ENCODE measurements at places on chromosomes 2 and 18.

GRCh38 chr2:65390134-65390533 is 42.3 kb downstream of the SPRED2 start:
- no peak for DNase-seq

GRCh38 chr2:232977438-232977971 is 35.6 kb downstream of the NGEF start:
- DNase-seq = no peak

DNA sequence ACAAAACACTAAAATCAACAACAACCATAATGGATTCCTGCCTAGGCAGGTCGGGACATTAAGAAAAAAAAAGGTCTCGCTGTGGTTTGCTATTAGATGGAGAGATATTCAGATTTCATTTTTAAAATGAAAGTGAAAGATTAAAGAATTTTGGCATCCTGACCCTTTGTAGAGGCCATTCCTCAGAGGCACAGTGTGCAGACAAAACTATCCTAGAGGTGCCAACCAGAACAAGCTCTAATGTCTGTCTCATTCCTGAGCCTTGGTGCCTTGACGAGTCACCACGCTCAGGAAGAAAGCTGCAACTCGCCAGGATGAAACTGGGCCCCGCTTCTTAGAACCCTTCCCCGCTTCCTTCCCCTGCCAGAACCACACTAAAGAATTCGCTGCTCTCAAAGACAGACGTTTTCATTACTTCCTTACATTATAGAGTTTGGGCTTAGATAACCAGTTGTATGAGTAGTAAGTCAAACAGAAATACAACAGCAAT is 156.0 kb downstream of the TGIF1 start:
- peak; percentile 38 for DNase-seq

DNA sequence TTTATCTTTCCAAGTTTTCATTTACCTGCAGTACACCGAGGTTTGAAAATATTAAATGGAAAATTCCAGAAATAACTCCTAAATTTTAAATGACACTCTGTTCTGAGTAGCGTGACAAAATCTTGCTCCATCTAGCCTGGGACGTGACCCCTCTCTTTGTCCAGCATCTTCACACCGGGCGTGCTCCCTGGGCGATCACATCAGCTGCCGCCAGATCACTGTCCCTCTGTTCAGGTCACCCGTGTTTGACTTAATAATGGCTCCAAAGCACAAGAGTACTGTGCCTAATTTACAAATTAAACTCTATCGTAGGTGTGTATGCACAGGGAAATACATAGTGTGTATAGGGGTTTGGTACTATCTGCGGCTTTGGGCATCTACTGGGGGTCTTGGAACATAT is 6.1 kb upstream of the TMEM185B start:
- no peak for DNase-seq

- no peak for DNase-seq
Measured at GRCh38 chr18:13877157-13877556, 38.2 kb downstream of the MC2R start.

- no peak for DNase-seq
Measured at GRCh38 chr18:72273025-72273424, 271.1 kb downstream of the CBLN2 start.

DNA sequence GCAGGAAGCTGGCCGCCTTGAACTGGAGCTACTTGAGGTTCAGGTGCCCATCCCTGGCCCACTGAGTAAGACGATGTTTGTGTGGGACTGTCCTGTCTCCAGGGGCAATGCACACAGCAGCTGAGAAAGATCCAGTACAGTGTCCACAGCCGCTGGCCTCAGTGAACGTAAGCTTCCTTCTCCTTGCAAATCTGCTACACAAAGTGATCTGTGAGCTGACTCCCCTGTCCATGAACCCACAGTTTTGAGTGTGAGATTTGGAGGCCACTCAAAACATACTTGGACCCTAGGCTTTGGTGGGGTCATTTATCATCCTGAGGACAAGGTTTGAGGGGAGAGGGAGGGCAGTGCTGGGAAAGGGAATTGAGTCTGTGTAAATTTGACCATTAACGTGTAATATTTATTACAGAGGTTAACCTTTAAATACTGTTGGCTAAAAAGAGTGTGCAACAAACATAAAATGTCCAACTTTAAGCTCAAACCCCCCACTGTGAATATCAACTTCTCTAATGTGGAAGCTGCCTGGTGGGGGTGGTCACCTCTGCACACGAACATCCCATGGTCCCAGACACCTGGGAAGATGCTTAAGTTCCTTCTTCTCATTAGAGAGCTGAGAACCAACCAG is 4.9 kb upstream of the CYS1 start:
- no peak for DNase-seq

DNA sequence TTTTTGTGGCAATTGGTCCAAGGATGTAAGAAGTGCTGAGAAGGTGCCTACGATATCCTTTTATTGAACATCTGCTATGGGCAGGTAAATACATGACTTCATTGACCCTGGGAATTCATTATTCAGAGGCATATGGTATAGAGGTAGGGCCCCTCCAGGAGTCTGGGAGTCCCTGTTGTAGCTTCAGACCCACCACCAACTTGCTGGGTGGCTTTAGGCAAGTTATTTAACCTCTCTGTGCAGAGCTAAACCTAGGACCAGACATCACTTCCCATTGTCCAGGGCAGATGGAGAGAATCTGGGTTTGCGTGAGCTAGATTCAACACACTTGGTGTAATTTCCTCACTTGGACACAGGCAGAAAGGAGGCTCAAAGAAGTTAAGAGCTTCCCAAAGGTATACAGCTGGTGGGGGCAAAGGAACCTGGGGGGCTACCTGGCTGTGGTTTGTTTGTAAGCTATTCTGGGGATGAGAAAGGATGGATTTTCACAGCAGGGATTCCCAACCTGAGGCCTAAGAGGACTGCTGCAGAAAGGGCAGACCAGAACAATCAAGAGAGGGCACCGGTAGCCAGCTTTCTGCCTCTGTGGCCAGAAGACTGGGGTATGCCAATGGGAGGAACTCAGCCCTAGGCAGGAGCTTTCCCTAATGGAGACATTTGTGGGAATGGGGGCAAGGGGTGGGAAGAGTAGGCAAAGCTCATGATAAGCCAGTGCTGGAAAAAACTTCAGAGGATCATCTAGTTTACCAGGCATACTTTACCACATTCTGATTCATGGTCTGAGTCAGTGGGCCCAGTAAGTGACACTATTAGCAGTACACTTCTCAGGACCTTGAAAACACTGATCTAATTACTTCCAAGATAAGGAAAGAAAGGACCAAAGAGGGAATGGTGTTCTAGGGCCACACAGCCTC is 102.7 kb upstream of the SMAD2 start:
- no peak for DNase-seq

- DNase-seq = no peak
Measured at GRCh38 chr2:28209864-28210263, 182.8 kb upstream of the FOSL2 start.

DNA sequence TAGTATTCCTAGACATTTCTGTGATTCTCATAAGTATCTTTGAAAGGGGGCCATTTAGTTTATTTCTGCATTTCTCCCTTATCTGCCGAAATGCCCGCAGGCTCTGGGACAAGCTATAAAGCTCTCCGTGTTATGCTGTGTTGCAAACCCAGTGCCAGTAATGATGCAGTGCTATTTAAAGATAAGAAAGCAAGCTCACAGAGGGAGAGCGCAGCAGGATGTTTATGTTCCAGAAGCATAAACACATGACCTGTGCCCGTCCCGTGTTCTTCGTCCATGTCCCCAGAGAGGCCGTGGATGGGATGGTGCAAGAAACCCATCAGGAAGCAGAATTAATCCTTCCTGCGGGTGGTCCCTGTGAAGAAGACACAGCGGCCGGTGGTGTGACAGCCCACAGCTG is 99.4 kb downstream of the NEDD4L start:
- no peak for DNase-seq

DNA sequence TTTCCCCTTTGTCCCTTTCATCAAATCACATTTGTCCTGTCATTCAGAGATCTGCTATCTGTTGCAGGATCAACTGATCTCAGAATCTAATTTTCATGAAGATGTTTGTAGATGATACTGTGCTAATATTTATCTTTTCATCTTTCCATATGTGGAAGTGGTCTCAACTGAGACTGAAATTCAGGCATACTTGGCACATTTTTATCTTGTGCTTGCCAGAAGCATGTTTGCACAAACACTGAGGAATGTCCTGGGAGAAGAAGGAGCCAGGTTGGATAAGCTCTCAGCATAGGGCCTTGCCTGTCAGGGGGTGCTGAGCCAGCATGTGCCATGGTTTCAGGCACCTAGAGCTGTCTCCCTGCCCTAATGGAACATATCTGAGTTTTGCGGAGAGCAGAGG is 24.5 kb upstream of the MMADHC start:
- DNase-seq = no peak

- DNase-seq = no peak
Measured at GRCh38 chr2:25379535-25379934, 37.8 kb upstream of the DNMT3A start.

- DNase-seq = no peak
Measured at GRCh38 chr2:32683520-32684086, 55.8 kb downstream of the TTC27 start.

- DNase-seq = no peak
Measured at GRCh38 chr2:14998546-14998945, 366.0 kb downstream of the LRATD1 start.

GRCh38 chr2:222208010-222208690 is 90.6 kb downstream of the PAX3 start:
- no peak for DNase-seq

- no peak for DNase-seq
Measured at GRCh38 chr2:70959851-70960832, 18.3 kb upstream of the ANKRD53 start.

- DNase-seq = no peak
Measured at GRCh38 chr2:135225781-135226180, 173.7 kb downstream of the RAB3GAP1 start.

DNA sequence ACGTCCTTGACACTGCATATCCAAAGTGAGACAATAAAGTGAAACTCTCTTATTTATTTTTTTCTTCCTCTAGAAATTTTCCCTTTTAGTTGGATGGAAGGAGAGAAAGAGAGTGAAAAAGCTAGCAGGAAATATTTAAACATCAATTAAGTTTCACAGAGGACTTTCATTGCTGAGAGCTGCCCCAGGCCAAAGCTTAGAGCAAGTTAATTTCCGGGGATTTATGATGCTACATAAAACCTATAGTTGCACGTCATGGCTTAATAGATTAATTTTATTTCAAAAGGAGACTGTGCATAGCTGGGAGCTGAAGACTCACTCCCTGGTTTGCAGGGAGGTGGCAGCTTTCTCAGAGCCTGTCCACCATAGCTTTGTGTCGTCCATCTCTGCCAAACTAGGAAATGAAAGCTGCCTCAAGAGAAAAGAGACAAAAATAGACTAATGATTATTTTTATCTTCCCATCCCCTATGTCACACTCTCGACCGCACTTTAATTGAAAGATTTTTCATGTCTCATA is 323.3 kb upstream of the RAB6C start:
- no peak for DNase-seq

All from PC-9 (cell line).